DMS 273 treated with DMSO at 0.1 percent for 48 hours (cell line): ENCODE measurements at places on chromosomes 7 and 10.

DNA sequence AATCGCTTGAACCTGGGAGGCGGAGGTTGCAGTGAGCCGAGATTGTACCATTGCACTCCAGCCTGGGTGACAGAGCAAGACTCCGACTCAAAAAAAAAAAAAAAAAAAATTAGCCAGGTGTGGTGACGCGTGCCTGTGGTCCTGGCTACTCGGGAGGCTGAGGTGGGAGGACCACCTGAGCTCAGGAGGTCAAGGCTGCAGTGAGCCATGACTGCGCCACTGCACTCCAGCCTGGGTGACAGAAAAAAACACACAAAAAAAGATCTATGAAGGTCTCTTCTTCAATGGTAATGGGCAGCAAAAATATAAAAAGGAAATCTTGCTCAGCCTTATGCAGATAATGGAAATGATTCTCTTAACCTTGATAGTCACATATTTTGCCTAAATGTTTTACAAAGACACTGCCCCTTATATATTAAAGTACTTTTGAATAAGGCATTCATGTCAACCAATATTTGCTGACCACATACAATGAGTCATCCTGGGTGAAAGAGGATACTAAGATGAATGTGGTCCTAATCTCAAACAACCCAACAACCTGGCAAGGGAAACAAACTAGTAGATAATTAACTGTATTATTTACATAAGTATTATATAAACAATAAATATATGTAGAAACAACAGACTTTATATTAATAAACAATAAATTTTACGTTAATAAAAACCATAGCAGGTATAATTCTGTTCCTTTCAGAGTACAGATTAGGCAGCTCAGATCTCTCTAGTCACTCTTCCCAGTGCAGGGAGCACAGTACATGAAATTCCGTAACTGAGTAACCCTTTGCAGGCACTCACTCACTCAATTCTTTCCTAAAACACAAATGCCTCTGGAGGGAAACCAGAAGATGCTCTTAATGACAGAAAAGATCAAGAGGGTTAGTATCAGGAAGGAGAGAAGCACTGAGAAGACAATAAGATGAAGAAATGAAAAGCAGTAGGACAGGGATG lies 8.1 kb downstream of the TOMM7 start:
- DNase-seq, result no peak

DNA sequence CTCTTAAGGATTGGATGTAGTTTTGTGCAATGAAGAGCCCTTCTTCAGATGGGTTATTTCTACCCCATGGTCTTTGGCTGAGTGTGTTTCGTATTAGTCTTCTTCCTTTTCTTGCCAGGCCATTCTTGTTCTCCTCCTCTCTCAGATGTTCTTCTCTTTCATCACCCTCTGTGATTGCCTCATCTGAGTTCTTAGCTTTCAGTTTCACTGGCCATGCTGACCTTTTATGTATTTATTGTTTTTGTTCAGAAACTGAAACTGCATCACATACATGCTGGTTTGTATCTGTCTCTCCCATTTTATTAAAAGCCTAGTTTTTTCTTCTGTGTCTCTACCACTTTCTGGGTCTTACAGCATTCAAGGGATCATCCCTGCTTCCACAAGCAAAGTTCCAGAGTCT lies 21.7 kb upstream of the PCGF5 start:
- DNase-seq, result no peak

- DNase-seq, result no peak
Observed at GRCh38 chr7:154775681-154776080, 227.2 kb downstream of the PAXIP1 start.

GRCh38 chr7:73671857-73672445 lies 4.3 kb downstream of the VPS37D start:
- no peak for DNase-seq

- DNase-seq, result no peak
Observed at GRCh38 chr7:11313801-11314200, 340.1 kb downstream of the PHF14 start.

DNA sequence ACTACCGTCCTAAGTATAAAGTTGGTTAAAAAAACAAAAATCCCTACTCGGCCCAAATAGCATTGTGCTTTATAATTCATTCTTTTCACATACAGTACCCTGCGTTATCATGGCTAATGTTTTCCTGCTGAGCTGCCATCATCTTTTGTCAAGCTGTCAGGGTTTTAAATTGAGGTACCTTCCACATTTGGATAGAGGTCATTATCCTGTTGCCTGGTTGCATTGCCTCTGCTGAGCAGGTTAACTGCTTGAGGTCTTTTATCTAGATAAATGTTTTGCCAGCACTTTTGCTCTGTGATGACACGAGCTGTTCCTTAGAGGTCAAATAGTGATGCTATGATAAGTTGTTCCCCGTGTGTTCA lies 94.4 kb upstream of the FZD1 start:
- no peak for DNase-seq

- DNase-seq, result no peak
Observed at GRCh38 chr7:71611986-71612385, 480.0 kb downstream of the GALNT17 start.

DNA sequence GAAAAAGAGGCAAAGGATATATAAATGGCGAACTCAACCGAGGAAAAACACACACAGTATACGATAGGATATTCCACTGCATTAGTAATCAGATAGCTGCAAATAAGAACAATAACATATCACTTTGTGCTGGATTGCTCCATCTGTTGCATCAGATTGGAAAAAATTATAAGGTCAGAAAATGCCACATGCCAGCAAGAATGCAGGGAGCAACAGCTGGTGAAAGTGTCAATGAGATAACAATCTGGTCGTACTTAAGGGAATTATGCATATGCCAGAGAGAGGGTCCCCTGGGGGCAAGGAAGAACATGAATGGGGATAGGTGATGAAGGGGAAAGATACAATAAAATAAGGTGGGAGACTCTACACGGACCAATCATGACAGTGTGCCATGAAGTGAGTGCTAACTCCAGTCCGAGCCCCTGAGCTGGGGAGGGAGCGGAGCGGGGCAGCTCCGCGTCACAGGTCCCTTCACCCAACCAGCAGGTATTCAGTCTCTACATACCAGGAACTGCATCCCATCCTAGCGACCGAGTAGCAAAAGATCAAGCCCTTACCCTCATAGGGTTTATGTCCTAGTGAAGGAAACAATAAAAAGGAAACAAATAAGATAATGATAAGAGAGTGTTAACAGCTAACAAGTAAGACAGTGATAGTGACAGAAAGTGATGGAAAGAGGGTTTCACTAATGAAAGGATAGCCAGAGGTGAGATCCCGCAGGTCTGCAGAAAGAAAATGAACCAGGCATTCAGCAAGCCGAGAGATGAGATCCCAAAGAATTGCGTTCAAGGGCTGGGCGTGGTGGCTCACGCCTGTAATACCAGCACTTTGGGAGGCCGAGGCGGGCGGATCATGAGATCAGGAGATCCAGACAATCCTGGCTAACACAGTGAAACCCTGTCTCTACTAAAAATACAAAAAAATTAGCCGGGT lies 9.4 kb downstream of the MPP7 start:
- DNase-seq, result peak; percentile 1

DNA sequence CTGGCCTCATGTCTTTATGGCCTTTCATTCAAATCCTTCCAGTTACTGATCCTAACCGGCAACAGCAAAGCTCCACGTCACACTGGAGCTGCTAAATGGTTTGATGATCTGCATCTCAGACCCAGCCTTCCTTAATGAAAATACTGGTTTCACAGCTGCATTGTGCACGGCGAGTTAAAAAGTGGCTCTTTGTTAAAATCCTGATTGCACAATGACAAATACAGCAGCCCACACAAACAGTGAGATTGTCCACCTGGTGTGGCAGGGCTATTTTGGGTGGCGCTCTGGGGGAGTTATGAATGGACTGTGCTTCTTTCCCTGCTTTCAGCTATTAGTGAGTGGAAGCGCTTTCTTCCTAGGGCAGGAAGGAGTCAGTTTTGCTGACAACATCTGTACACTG lies 63.4 kb upstream of the C1QL3 start:
- DNase-seq, result no peak

DNA sequence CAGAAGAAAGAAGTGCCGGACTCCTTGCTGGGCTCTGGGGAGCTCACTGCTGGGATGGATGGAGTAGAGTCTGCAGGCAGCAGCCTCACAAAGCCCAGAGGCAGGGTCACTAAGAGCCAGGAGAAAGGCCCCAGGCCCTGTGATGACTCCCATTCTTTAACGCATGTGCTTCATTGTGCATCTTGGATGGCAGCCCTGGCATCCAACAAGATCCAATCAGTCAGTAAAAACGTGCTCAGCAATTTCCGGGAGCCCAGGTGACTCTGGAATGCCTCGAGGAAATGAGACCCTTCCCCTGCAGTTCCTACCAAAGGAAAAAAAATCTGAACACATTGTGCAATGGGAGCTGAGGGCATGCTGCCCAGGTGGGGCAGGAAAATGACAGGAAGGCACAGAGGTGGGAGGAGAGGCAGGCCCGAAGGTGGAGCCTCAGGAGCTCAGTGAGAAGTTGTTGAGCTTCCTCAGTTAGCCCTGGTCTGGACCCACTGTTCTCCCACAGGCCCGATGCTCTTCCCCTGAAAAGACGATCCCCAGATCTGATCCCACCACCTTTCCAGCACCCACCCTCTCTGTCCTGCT lies 60.7 kb upstream of the TMEM72 start:
- no peak for DNase-seq

DNA sequence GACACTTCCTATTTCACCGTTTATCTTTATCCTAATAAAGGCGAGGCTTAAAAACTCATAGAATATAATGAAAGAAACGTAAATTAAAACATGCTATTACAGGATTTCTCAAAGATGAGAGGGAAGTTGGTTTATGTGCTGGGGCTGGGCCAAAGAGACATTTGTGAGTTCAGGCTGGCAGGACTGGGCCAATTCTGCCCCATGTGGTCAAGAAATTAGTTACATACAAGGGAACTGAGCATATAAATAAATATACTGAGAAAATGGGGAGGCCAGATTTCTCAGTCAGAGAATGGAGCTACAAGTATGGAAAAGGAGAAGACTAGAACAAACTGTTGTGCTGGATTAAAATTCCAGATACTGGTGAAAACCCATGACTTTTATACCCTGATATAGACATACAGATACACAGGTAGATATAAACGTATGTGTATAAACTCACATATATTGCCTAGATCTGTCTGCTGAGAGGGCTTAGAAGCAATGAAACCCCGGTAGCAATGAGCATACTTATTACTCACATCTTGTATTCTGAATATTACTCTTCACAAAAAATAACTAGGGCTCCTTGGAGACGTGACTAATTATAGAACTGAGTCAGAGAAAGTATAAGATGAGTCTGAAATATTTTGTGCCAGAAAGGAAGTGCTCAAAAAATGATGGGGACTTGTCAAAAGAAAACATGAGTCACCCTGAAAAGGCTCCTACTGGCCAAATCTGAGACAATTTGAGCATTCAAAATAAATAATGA lies 155.7 kb upstream of the FGFR2 start:
- DNase-seq, result no peak

DNA sequence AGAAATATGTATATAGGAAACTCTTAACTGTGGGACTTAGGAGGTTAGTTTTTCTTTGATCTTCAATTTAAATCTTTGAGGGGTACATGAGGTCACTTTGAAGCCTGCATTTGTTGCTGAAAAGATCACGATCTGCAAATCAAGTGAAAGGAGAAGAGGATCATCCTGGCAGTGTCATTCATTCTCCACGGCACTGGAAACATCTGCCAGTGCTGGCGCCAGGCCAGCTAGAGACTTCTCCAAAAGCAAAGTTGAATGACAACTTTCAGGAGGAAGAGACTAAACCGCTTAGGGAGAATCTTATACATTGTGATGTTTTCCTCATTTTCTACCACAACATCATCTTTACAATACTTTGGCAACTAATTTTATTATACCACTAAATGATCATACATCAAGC lies 42.5 kb downstream of the MRC1 start:
- DNase-seq, result no peak

DNA sequence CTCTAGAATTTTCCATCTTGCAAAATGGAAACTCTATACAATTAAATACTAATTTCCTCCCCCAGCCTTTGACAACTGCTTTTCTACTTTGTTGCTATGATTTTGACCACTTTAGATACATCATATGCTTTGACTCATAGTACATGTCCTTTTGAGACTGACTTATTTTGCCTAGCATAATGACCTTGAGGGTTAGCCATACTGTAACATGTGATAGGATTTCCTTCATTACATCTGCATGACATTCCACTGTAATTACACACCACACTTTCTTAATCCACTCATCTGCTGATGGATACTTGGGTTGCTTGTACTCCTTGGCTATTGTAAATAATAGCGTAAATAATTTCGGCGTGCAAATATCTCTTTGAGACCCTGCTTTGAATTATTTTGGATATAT lies 127.7 kb downstream of the JAZF1 start:
- DNase-seq, result no peak

GRCh38 chr10:72954596-72955554 lies at the start of gene PLA2G12B:
PLA2G12B (minus strand) TSS chr10:72954806; CDS start chr10:72954685, 121 bp downstream.
- peak; percentile 34 for DNase-seq

DNA sequence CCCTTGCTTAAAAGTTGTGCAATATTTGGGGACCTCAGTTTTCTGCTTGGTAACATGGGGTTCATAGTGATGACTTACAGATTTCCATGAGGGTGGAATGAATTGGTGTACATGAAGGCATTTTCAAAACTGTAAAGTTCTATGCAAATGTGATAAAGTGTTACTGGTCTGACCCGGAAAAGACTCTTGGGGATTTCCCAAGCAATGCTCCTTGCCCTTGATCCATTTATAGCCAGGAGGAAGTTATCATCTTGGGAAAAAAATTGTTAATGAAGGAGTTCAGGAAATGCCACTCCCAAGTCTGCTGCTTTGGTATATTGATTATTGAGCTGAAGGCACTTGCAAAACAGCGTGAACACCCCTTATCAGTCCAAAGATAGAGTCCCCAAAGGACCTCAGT lies 96.3 kb upstream of the ZPBP start:
- DNase-seq, result no peak

- no peak for DNase-seq
Observed at GRCh38 chr7:27802999-27803398, 63.0 kb downstream of the TAX1BP1 start.

- DNase-seq, result no peak
Observed at GRCh38 chr10:131841131-131841660, 59.6 kb upstream of the PPP2R2D start.

GRCh38 chr7:81111781-81112540 lies 193.1 kb upstream of the SEMA3C start:
- DNase-seq, result no peak

GRCh38 chr10:30581779-30582380 lies 47.7 kb downstream of the LYZL2 start:
- no peak for DNase-seq

GRCh38 chr10:100006243-100006886 lies 3.4 kb downstream of the DNMBP start:
- no peak for DNase-seq

DNA sequence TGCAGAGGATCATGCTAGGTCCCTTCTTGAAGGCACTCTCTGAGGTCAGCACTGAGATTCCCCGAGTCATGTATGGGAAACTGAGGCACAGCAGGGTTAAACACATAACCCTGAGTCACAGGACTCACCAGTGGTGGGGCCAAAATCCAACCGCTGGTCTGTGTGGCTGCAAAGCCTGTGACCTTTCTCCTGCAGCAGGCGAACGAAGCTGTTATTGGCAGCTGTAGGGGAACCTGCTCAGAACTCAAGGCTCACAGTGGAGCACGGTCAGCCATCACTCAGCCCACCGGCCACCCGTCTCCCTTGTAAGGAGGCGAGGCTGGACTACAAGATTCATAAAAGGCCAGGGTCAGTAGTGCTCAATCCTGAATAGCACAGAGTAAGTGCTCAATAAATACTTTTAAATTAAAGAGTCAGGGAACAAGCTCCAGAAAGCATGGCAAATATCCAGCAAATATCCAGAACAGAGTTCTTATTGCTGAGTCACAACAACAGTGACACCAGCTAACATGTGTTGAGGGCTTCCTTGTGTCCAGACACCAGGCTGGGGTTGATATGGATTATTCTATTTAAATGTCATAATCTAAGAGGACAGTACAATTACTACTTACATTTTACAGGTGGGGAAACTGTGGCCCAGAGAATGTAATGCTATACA lies 34.9 kb downstream of the CHST15 start:
- no peak for DNase-seq
